Motor neuron (in vitro differentiated cells): ENCODE measurements at places on chromosomes 11 and 22.

GRCh38 chr11:13333456-13333957 is 55.9 kb downstream of the BMAL1 start:
- no peak for ATAC-seq

DNA sequence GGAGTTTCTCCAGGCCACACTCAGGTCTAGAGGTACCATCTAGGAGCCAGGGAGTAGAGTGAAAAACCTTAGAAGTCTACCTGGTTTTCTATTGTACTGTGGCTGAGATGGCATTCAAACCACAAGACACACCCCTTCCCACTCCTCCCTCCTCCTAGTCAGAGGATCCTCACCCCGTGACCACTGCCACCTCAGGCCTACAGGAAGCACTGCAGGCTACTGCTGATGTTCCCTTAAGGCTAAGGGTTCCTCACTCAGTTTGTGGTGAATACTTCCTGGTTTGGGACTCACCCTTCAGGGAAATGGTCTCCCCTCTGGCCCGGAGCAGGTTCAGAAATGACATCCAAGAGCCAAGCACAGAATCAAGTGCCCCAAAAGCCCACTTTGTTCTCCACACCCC is 1293.9 kb downstream of the JRKL start:
- ATAC-seq = no peak

DNA sequence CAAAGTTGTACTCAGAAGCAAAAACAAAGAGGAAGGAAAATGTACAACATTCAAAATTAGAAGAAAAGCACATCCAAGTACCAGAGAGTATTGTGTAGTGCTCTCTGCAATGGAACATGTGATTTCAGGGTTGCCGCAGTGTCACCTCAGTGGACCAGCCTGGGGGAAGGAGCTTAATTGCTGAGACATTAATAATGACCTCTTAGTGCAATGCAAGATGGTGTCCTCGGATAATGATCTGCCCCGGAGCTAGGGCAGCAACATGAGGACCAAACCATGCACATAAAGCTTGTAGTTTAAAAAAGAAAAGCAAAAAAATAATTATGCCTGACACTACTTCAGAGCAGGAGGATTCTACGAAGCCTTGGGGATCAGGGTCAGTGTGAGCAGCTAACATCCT is 11.3 kb upstream of the JHY start:
- no peak for ATAC-seq

GRCh38 chr11:115759622-115760460 is 255.6 kb upstream of the CADM1 start:
- ATAC-seq = no peak

DNA sequence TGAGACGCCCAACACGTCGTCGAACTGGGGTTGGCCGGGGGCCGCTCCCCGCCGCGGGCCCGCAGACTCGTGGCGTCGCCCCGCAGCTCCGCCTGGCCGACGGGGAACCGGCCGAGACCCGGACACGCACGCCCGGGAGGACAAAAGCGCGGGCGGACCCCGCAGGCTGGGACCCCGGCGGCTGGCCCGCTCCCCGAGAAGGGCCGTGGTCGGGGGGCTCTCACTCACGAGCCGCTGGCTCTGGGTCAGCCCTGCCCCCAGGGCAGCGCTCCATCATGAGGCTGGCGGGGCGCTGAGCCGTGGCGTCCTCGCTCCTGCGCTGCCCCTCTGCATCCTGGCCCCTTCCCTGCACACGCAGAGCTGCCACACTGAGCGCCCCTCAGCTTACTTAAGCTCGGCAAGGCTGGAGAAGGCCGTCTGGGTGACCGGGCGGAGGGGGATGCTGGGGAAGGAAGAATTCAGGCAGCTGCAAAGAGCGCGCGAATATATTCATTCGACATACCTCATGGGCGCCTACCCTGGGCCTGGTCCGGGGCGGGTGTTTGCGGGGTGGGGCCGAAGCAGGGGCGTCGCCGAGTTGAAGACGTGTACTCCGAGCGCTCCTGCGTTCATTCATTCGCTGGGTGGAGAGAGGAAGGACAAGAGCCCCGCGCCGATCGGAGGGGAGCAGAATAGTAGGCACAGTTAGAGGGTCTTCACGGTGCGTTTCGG is 579 bp upstream of the CYB5R2 start:
- ATAC-seq = peak; percentile 68

- ATAC-seq = no peak
These were observed 478.9 kb upstream of the ARHGAP42 start for GRCh38 chr11:100208207-100208606.

DNA sequence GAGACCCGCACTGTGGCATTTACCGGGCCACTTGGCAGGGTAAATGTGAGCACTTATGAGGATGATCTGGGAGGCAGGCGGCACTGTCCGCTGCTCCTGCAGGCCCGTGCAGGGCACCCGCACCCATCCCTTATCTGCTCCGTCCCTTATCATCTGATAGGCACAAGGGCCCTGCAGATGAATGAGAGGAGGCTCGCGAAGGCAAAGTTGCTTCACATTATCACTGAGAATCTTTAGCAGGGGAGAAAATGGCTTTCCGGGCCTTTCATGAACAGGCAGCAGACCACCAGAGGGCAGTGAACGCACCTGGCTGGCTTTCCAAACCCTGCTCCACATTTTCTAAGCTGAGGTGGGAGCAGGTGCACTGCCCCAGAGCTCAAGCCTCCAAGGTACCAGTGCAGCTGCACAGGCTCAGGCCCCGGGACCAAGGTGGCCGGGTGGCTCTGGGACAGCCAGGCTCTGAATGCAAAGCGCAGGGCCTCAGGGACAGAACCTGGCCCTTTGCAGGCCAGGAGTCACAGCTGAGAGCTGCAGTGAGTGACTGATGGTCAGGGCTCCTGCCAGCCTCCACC is 165.6 kb downstream of the SHANK2 start:
- ATAC-seq = peak; percentile 40

DNA sequence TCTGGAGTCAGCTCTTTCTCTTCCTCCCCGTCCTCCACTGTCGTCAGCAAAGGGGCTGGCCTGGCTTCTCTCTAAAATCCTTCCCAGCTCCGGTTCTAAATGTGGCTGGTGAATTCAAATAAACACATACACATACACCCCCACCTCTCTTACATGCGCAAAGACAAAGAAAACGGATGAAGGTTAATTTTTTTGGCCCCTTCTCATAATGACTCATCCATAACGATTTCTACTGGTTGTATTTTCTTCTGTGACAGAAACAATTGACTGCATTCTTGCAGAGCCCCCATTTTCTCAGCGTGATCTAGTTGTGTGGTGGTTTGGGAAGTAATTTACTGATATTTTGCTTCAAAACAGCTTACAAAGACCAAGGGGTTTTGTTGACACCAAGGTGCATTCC is 130.0 kb upstream of the NTM start:
- ATAC-seq = no peak

DNA sequence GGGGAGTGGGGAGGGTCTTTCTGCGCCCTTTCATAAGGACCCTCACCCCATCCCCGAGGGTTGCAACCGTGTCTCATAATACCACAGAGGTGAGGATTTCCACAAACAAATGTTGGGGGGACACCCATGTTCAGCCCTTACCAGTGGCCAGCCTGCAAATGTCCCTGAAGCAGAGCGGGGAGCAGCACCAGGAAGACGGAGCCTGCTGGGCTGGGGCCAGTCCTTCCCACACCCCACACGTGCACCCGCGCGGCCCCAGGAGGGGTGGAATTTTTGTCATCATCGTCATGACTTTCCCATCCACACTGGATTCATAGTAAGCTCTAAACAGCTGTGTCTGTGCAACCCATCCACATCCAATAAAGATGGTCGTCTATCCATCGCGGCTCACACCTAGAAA is 409.8 kb downstream of the BRD1 start:
- ATAC-seq = no peak

- ATAC-seq = peak; percentile 5
These were observed 14.6 kb downstream of the ARHGEF17 start for GRCh38 chr11:73322382-73323306.

GRCh38 chr11:34825670-34826383 is 90.4 kb downstream of the APIP start:
- no peak for ATAC-seq

GRCh38 chr22:17980638-17981051 is 43.7 kb downstream of the MICAL3 start:
- ATAC-seq = no peak

DNA sequence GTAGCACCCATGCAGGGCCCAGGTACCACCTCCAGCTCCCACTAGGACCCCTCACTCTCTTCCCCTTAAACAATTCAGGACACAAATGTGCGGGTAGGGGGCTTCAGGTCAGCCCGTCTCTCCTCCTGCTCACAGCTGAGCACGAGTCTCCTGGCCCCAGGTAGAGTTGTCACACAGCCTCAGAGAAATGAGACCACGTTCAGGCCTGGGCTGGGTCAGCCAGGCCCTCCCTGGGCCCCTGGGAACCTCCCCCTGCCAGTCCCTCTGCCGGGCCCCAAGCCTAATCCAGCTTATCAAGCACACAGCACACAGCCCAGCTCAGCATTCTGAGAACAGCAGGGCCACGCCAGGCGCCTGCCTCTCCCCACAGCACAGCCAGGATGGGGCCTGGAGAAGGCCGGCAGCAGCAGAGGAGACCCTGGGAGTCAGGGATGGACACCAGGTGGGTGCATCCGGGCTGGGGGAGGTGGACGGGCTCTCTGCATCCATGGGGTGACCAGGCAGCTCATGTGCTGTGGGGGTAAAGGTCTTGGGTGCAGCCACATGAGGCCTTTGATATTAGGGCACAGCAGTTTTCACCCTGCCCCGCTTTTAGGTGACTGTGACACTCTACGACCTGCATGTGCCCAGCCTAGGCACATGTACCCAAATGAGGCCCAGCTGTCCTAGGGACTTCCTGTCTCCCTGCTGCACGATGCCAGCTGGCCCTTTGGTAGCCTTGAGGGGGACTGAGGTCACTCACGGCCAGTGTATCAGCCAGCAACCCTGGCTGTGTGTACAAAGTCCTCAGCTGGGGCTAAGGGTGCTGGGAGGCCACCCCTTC is 87.0 kb downstream of the MORC2 start:
- ATAC-seq = peak; percentile 76

GRCh38 chr11:76682684-76683083 is 12.1 kb upstream of the LRRC32 start:
- ATAC-seq = no peak

GRCh38 chr22:38947321-38948140 is 9.9 kb upstream of the APOBEC3A start:
- no peak for ATAC-seq

GRCh38 chr11:60788401-60789125 is 3.4 kb downstream of the MS4A10 start:
- no peak for ATAC-seq
